ENCODE measurements at places on chromosomes 11 and 22. TPM values are rescaled to one million over a fixed set of nuclear protein-coding genes. Genes with fewer than 3 reads are reported as not detected.

The ARHGAP42 gene
- polyA plus RNA-seq = 25.6 TPM

The OR2AG2 gene
- 0.09 TPM for polyA plus RNA-seq

The CCDC88B gene
- polyA plus RNA-seq = 1.7 TPM

The SPI1 gene
- 5.2 TPM for polyA plus RNA-seq

GRCh38 chr11:62398011-62398994 is 20.5 kb upstream of the SCGB1A1 start:
- DNase-seq = no peak

DNA sequence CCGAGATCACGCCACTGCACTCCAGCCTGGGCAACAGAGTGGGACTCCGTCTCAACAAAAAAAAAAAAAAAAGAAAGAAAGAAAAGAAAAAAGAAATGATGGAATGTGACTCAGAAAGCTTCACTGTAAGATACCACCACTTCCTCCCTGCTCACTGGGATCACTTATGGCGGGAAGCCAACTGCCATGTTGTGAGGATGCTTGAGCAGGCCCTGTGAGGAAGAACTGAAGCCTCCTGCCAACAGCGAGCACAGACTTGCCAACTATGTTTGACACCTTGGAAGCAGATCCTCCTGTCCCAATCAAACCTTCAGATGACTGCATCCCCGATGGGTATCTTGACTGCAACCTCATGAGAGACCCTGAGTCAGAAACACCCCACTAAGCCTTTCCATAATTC is 8.3 kb downstream of the SEC14L6 start:
- DNase-seq = no peak

- DNase-seq = no peak
Measured at GRCh38 chr22:37784829-37785495, 22.8 kb upstream of the GCAT start.

GRCh38 chr11:19670030-19670791 is 42.4 kb upstream of the NAV2 start:
- no peak for DNase-seq

DNA sequence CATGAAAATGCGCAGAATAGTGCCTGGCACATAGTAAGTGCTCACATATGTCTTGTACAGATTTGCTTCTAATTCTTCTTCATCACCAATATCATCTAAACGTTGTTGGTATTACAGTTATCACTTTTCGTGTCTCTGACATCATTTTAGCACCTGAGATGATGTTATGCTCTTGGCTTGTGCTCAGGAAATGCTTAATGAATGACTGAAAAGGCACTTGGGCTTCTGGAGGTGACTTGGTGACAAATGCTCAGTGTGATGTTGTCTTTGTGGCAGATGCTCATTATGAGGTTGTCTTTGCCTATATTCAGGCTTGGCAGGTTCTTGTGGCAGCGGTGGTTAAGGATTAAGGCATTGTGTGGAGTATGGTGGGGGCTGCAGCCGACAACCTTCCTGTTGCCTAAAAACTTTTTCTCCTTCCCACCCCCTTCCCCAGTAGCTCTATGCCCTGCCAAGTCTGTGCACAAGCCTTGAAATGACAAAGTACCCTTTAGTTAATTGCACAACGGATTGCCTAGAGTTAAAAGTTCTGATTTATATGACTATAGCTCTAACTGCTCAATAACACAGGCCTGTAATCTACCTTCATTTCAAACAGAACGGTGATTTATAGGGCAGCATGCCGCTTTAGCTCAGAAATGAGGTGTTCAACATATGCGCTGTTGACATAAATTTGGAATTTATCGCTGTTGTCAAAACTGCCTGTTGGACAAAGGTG is 82.5 kb downstream of the ZBTB16 start:
- DNase-seq = no peak

GRCh38 chr11:36155770-36156160 is 133.5 kb downstream of the COMMD9 start:
- DNase-seq = no peak

DNA sequence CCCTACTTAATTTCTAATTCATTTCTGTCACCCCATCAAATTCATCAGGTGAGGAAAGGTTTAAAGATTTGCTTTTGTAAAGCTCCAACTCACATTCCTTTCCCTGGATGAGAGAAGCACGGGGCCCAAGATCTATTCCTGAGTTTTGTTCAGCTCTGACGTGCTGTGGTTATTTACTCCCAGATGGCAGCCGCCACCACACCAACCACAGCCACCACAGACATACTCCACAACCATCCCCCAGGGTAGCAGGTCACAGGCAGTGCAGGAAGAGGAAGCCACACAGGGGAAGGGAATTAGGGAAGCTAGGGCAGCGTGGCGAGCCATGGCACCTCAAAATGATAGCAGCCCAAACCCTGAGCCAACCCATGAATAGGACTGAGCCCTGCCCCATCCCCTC is 63.5 kb upstream of the CSNK2A3 start:
- no peak for DNase-seq

DNA sequence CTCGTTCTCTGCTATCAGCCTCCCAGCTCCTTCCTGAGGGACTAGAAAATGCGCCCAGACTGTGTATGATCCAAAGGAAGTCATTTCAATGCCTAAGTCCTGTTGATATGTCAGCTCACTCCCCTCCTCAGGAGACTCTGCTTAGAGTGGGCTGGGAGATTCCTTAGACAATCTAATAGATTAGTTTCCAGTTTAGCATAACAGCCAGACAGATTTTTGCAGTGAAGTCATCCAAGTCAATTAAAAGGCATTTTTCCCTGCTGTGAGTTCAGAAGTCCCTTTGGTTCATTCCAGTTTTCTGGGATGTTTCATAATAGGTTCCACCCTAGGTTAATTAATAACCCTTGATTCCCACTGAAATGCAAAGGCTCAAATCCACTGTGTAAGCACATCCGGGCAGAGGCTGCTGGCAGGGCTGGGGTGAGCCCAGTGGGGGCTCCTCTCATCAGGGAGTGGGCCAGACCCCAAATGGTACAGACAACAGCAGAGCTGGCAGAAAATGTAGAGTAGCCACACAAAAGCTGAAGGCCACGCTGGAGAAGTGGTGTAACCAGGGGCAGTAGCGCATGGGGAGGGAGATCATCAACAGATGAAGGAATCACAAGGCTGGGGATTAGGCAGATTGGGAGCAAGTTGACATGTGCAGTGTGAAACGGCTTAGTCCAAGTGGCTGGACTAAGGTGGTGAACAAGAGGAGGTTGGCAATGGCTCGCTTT is 90.6 kb downstream of the SYN3 start:
- no peak for DNase-seq

DNA sequence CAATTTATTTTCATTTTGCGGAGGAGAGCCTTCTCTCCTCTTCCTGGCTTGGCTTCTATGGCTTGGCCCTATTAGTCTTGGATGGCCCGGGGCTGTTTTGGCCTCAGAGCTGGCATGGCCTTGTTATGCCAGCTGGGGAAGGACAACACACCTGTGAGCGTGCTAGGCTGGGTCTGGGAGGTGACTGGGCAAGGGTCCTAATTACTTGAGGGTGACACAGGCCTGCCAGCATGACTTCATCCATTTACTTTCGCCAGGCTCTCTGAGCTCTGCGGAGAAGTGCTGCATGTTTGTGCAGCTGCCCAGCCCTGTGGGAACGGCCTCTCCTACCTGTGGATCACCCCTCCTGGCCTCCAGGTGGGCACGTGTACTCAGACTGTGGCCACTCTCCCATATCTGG is 153.6 kb downstream of the SNX19 start:
- DNase-seq = no peak

DNA sequence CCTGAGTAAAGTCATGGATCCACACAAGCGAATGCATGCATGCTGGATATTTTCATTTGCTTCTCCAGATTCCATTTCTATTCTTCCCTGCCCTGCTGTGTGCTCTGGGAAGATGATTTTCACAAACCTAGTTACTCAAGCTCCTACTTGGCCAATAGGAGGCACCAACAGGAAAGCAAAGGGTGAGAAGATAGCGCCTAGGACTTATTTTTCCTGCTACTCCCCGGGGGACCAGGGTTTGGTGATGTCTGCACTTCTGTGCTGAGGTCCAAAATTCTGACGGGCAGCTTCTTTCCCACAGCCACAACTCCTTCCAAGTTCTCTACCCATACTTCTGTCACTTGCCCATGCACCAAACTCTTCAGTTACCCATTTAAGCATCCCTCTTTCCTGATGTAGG is 509.3 kb upstream of the TENM4 start:
- DNase-seq = no peak

DNA sequence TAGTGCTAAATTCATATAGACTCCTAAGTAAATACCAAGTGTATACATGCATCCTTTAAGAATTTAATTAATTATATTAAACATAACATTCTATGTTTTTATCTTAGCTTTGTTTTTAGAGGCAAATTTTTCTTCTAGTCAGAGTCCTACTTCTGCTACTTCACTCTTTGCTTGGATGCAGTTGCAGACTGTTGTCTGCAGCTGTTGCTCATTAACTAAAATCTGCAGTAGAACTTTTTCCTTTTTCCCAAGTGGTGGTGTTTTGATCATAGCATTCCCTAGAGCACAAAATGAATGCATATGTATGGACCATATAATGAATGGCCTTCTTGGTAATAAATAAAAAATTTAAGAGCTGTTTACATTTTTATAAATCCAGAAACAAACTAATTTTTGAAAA is 198.3 kb downstream of the CASP12 start:
- no peak for DNase-seq

GRCh38 chr11:43832536-43832935 is 48.1 kb upstream of the ALKBH3 start:
- no peak for DNase-seq

Measured in renal cortex interstitium (tissue), 15 donors.